ENCODE measurements at places on chromosomes 2 and 18.

GRCh38 chr18:7196421-7196820 is 34.5 kb upstream of the LRRC30 start:
- no peak for DNase-seq

DNA sequence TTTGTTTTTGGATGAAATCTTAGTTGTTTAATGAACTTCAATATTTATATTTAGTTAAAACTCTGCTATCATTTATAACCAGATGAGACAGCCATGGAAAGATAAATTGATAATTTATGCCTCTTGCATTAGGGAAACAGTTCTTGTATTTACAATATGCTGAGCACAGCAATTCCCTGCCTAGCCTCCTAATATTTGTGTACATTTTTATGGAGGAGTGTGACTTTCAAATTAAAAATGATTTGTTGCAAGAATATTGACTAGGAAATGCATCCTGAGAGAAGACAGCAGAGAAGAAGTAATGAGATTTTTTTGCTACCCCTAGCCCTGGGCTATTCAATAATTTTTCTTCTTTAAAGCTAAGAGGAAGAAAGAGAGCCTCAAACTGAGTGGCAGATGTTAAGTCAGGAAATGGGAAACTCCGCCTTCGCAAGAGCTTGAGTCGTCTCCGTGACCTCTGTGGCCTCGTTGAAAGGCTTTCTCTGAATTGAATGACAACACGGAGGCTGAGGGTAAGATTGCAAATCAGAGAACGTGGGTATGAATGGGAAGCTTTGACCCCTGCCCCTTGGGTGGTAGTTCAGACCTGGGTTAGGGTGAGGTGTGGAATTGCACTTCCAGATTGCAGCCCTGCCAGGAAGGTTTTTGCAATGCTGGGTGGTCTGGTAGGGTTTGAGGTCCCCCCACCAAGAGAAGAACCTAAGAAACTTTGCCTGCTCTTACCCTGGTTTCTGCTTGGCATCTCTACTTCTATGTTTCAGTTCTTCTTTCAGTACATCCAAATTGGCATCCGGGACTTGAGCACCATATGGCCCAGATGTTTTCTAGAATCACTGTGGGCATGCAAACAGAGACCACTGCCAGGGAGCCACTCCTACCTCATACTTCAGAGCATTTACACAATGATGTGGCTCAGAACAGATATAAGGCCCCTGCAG is 210.3 kb upstream of the RBMS1 start:
- peak; percentile 37 for DNase-seq

GRCh38 chr2:125573432-125573831 is 1082.5 kb upstream of the GYPC start:
- DNase-seq: no peak

DNA sequence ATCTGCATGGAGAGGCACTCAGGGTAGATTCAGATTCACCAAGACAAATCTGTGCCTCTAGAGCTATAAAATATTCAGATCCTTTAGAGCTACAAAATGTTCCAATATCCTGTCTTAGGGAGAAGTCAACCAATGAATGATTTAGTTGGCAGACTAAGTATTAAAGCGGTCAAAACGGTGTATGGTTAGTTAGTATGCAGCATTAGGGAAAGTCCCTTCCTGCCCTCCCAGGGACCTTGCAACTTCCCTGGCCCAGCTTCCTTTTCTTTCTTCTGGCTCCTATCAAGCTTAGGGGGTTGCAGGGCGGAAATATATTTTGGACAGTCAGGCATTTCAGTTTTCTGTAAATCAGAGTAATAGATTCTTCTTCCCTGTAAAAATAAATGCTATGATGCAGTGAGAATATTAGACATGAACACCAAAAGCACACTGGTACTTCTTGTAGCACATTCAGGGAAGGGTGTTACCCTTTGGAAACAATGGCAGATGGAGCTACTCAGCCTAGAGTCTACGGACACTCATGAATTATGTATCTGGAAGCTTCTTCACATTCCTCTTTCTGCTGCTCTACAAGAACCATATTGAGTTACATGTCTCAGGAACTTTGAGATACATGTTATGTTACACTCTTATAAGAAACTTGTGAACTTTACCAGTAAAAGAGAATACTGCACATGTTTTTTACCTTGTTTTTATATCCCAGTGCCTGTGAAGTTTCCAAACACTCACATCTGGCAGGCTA is 45.7 kb downstream of the CCDC93 start:
- no peak for DNase-seq

DNA sequence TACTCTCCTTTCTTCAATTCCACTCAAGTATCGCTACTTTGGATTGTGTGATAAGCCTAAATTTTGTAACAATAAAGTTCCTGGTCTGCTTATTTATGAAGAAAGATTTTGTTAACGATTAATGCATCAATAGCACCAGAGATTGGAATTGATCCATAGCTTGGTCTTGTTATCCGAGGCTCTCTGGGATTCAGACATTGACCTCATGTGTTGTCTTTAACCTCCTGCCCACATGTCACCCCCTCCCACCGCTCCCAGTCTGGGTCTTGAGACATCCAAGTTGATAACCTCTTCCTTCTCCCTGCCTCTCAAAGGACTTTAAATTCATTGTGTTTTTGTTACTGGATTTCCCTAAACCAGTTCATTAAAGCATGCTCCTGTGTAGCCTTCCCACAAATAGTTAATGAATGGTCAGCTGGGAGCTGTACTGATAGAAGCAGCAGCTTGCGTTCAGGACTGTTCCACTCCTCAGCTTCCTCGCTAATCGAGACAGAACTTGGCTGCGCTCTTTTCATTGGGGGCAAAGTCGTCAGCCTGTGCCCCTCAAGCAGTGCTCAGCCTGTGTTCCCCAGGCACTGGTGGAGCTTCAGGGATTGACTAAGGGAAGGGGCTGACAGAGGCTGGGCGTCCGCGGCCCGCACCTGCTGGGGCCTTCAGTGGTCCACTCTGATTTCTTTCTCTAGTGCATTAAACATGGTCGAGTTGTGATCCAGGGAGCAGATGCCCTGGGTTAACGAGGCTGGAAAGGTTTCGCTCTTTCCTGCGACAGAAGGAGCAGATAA is 18.9 kb downstream of the ASB1 start:
- DNase-seq: no peak

- peak; percentile 9 for DNase-seq
These were observed 459.4 kb downstream of the EPHA4 start for GRCh38 chr2:221112744-221113143.

DNA sequence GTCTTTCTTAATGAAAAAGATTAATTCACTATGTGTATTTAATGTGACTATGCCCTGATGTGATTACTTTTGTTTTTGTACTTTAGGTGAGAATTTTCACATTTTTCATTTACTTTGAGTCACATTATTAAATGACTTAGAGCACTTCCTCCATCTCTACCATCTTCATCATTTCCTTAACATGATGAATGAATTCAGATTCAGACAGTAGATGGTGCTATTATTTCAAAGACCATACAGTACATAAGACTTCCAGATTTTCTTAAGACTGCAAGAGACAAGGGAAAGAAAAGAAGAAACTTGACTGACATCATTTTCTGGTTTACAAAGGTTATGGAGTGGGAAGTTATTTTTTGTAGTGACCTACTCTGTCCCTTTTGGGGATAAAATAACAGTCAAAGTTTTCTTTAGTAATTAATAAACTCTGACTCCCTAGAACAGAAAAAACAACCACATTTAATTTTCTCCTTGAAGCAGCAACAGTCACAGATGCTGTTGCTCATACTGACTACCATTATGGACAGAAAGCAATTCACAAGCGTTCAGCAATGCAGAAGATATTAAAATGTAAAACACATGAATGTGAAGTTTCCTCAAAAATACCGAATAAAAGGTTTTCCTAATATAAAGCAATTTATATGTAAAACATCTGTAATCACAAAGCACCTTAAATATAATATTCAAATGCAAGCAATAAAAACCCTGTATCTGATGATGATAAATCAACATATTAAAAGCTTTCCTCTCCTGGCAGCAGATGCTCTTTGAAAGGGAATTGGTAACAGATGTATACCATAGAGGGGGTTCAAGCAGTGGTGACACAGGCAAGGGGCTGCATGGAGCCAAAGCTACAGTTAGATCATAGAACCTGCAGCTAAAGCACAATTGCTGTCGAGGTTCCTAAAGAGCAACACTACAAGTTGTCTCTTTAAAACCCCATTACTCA is 1010.9 kb upstream of the NXPH2 start:
- DNase-seq: peak; percentile 17

GRCh38 chr2:189685540-189686229 is 11.2 kb downstream of the ANKAR start:
- DNase-seq: no peak

DNA sequence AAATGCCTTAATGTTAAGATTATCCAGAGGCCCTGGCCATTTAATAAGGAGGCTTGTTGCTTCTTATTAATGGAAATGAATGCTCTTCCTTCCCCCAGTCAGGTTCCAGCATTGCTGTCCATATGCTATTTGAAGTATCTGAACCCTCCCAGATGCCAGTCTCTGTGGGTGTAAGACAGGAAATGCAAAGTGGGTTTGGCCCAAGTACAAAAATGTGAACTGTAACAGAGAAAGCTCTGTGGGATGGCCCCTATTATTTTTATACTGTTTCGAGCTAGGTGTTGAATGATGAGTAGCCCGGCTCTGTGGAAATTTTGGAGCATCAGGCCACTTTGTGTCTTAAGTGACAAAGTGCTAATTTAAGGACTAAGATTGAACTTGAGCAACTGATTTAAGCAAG is 141.0 kb downstream of the UXS1 start:
- no peak for DNase-seq

DNA sequence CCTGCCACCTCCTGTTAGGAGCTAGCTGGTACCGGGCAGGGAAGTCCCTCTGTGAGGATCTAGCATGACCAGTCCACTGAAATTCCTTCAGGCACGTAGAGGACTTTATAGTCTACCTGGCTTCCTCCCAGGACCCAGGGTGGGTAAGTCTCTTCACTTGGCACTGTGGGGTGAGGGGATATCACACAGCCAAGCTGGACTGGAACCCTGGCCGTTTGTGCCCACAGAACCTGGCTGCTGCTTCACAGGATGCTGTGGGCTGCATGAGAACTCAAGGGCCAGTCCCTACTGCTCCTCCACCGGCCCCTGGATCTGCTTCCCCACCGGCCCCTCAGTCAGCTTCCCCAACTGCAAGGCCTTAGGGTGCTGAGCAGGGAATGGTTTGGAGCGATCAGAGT is 35.8 kb downstream of the HS1BP3 start:
- DNase-seq: no peak

Data from NCI-H2171 (cell line).